Foreskin fibroblast (primary cell): ENCODE measurements at places on chromosomes 16 and 17.

DNA sequence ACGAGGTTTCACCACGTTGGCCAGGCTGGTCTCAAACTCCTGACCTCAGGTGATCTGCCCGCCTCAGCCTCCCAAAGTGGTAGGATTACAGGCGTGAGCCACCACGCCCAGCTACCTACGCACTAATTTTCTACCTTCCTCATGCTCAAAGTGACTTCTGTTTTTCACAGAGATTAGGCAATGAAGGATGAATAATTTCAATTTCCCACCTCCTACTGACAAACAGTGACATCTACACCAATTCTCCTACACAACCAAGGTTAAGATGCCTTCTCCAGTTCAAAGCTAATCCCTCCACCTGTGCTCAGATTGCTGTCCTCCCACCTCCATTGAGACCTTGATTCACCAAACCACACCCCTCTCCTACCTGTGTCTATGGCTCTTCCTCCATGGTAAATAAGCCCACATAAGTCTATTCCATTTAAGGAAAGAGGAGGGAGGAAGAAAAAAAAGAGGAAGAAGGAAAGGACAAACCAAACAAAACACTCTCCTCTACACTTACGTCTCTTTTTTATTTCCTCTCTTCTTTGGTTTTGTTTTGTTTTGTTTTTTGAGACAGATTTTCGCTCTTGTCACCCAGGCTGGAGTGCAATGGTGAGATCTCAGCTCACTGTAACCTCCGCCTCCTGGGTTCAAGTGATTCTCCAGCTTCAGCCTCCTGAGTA is 5.5 kb upstream of the MED11 start:
- DNase-seq: no peak

- no peak for DNase-seq
Measured at GRCh38 chr17:56781906-56782305, 51.8 kb downstream of the C17orf67 start.

DNA sequence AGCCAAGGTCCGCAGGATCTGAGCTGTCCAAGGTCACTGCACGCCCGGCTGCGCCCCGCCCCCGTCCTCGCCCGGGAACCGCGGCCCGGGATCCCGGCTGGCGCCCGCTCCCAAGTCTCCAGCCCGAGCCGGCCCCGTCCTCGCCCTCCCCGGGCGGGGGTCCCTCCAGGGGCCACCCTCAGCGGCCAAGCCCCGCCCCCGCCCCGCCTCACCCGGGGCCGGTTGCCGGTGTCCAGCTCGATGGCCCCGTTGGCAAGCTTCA is 216 bp downstream of the VPS9D1 start:
- DNase-seq: peak; percentile 66

GRCh38 chr17:46832331-46832821 is 13.9 kb upstream of the WNT3 start:
- no peak for DNase-seq

DNA sequence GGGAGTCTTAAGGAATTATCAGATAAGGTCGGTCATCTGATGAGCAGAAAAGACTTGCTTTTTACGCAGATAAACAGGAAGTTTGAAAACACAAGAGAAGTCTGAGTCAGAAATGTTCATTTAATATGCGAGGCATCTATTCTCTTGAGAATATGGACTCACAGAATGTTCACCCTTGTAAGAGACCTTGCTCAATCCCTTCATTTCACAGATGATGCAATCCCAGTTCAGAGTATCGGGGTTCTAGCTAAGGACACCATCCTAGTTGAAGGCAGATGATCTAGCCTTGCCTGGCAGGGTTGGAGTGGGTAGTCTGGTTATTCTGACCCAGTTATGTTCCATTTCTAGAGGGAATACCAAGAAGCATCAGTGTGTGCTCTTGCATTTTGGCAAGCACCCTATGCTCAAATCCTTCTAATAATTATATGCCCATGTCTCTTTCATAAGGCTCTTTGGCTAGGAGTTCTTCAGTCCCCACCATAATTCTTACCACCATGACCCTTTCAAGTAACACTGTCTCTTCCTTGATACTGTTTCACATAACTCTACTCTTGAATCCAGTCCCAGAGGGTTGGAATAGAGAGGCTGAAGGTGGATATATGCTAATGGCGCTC is 42.5 kb downstream of the YPEL2 start:
- peak; percentile 84 for DNase-seq

- no peak for DNase-seq
Measured at GRCh38 chr17:28703552-28704218, 8.0 kb downstream of the PROCA1 start.

- DNase-seq: peak; percentile 96
Measured at GRCh38 chr17:81328978-81329926, 34.1 kb upstream of the SLC38A10 start.

GRCh38 chr17:4872786-4873185 is 26.6 kb upstream of the C17orf107 start:
- no peak for DNase-seq

GRCh38 chr16:88352261-88353200 is 30.2 kb upstream of the ZNF469 start:
- no peak for DNase-seq

GRCh38 chr16:81310045-81310644 is 4.6 kb upstream of the GAN start:
- no peak for DNase-seq

DNA sequence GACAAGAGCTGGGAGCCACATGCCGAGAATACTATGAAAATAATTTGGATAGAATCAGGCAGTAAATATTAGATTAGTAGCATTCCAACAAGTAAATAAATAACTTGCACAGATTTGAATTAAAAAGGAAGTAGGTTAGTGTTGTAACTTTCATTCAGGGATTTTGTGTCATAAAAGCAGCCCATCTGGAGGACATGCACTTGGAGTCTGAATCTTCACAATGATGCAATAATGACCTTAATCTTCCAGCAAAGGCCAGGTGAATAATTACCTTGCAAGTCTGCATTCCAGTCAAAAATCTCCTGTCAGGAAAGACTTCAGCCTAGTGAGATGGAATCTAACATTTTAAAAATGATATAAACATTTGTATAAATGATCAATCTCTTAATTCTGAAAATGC is 518.1 kb downstream of the KCNJ2 start:
- DNase-seq: no peak

DNA sequence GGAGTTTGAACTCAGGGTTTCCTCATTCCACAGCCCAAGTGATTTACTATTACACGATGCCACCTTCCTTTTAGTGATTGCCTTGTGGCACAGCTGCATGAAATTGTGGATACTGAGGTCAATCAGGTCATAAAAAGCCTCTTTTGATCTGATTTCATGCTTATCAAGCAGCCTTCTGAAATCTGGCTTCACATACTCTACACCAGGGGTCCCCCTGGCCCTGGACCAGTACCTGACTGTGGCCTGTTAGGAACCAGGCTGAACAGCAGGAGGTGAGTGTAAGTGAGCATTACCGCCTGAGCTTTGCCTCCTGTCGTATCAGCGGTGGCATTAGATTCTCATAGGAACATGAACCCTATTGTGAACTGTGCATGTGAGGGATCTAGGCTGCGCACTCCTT is 13.8 kb downstream of the SLFN5 start:
- no peak for DNase-seq

DNA sequence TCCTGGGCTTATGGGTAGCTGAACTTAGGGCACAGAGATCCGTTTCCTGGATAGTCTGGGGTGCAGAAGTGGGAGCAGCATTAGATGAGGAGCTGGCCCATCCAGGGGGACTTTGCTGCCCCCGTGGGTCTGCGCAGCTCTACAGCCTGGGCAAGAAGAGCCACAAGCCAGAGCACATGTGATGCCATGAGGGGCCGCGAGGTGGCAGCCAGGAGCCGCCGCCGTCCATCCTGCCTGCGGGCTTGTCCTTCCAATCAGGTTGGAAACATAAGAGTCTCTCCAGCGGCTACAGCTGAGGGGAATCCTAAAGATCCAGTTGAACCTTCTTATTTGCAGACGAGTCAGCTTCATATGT is 21.9 kb downstream of the C1QTNF1 start:
- DNase-seq: peak; percentile 54

DNA sequence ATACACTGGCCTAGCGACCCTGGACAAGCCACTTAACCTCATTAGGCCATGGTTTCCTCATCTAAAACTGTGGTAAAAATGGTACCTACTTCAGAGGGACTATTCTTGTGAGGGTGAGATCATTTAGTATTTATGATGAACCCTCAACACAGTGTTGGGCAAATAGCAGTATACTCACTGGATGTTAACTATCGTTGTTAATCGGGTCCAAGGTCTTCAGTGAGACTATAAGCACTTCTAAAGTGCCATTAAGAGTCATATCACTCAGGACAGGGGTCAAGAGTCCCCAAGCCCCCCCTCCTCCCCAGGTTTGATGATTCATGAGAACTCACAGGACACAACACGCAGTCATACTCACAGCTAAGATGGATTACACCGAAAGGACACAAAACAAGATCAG is 11.0 kb downstream of the TK2 start:
- no peak for DNase-seq

DNA sequence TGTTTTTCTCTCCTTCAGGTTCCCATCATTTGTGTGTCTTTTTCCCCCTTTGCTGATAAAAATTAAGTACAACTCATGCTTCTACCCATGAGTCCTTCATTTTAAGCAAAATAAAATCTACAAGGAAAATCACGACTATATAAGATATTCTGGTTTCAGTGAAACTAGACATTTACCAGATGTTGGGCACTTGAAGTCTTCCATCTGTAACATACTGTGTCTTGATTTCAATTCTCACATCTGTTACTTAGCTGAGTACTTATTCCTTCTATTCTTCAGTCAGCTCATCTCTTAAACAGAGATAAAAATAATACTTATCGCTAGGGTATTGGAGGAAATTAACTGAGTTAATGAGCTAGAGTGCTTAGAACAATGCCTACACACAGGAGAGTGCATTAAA is 893.0 kb upstream of the SOX9 start:
- DNase-seq: no peak

GRCh38 chr16:56675685-56676210 is 6.1 kb downstream of the MT1H start:
- DNase-seq: no peak

- DNase-seq: peak; percentile 0
Measured at GRCh38 chr16:77169650-77170236, 21.2 kb upstream of the MON1B start.

GRCh38 chr16:55000595-55000994 is 69.9 kb downstream of the IRX5 start:
- peak; percentile 20 for DNase-seq

GRCh38 chr17:49990921-49991320 is 4.1 kb downstream of the DLX3 start:
- DNase-seq: no peak

- DNase-seq: peak; percentile 36
Measured at GRCh38 chr17:3012926-3013581, 50.4 kb downstream of the OR1D5 start.

GRCh38 chr16:79589601-79590102 is 10.9 kb downstream of the MAF start:
- DNase-seq: no peak

DNA sequence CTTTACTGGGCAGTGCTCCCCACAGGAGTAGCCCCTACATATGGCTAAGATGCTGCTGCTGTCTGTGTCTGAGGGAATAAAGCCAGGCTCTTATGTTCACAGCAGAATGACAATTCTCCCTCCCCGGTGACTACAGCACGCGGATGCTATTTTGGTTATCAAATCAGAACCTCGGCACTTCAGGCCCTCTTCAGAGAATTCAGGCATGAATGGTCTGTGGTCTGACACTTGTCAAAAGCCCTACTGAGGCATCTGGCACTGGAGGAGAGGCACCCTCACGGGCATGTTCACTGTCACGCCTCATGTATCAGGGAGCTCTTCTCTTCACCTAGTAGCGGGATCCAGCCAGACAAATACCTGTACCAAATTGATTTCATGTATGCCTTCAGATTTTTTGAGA is 30.4 kb downstream of the KIAA0513 start:
- DNase-seq: no peak

GRCh38 chr16:67346341-67346740 is 19.7 kb downstream of the LRRC36 start:
- no peak for DNase-seq

DNA sequence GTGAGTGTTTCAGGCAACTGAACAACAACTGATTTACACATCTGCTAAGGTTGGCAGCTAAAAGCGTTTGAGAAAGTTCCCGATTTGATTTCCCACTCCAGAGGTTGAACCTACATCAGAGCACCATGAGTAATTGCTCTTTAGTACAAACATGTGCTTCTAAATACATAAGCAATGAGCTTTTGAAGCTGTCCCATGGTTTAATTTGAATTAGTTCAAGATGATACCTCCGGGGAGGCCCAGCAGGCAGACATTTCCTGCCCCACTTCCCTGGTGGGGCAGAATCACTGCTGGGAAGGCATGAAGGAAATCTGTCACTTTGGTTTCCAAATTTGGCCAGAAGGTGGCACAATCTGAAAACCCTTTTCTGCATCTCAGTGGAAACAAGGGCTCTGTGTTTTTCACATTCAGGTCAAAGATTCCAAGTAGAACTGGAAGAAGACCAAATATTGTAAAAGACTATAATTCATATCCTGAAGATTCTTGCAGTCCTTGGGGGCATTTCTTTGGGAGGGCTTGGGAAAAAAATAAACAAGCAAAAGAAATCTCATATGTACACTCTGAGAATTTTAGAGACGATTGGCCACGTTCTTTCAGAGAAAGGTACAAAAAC is 176.2 kb upstream of the FAM20A start:
- peak; percentile 88 for DNase-seq

DNA sequence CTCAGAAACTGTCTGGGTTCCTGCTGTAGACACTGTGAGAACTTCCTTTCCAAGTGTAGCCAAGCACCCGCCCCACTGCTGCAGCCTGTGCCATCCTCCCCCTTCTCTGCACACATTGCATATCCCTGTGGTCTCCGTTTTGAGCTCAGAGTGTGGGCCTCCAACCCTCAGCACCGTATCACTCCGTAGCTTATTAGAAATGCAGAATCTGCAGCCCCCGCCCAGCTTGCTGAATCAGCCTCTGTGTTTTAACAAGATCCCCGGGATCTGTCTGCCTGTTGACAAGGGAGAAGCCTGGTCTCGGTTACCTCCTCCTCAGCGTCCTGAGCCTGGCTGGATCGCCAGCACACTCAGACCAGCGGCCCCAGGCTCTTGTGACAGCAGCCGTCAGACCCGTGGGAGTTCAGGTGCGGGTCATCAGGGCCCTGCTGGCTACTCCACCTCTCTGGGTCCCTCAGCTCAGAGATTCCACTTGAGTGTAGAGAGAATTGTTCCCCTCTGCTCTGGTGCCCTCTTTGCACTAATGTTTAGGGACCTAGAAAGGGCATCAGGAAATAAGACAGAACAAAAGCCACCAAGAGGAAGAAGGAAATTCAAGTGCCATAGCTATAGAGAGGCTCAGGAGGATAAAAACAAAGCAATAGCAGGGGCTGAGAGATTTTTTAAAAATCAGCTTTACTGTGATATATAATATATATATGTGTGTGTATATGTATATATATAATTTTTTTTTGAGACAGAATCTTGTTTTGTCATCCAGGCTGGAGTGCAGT is 92.3 kb downstream of the PITPNC1 start:
- DNase-seq: peak; percentile 40

DNA sequence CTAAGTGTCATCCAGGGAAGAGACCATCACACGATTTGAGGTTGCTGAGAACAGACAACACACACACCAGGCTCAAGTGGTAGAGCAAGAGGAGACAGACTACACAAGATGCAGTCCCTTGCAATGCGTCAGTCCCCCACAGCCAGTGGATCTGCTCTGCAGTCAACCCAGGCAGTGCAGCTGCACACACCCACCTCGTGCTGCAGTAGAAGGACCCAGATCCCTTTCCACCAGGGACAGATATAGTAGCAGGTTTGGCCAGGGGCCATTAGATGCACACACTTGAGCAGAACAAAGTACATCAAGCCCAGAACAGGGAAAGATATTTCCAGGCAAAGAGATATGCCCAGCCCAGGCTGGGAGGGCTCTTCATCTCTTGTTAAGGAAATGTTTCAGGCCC is 112.9 kb downstream of the GRIN2A start:
- no peak for DNase-seq

- DNase-seq: no peak
Measured at GRCh38 chr17:66405836-66406677, 103.6 kb downstream of the PRKCA start.
